ENCODE measurements at places on chromosomes 3 and 15.

- no peak for DNase-seq
These were observed 6.1 kb upstream of the PCSK6 start for GRCh38 chr15:101495334-101496197.

- DNase-seq = no peak
These were observed 32.1 kb upstream of the XCR1 start for GRCh38 chr3:46059432-46059831.

GRCh38 chr3:104673981-104674380, 692.7 kb upstream of the ALCAM start:
- DNase-seq = no peak

- DNase-seq = no peak
These were observed 450.6 kb upstream of the TGFBR2 start for GRCh38 chr3:30155755-30156154.

DNA sequence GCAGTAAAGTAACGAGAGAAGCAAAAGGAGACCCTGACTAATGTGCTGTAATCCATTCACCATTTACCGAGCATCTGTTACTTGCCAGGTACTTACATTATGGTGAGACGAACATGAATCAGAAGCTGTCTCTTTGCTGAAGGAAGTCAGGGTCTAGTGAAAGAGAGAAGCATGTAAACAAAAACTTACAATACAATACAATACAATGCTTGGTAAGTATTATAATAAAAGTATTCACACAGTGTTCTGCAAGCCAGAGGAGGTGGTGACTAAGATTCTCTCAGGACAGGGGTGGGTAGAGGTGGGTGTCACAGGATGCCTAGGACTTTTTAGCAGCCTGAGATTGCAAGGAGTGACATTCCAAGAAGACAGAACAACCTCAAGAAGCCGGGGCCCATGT, 50.2 kb upstream of the MGA start:
- no peak for DNase-seq

DNA sequence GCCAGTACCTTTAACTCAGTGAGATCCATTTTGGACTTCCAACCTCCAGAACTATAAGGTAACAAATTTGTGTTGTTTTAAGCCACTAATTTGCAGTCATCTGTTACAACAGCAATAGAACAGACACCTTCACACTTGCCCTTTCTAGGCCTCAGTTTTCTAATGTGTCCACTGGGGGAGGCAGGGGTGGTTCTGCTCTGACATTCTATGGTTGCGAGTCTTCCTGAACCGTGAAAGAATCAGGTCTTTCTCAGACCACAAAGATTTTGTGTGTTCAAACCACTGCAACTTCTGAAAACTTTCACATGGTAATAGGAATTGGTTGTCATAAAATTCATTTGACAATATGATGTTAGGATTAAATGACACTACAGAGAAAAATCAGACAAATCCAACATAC, 26.8 kb upstream of the CSTA start:
- DNase-seq = no peak

DNA sequence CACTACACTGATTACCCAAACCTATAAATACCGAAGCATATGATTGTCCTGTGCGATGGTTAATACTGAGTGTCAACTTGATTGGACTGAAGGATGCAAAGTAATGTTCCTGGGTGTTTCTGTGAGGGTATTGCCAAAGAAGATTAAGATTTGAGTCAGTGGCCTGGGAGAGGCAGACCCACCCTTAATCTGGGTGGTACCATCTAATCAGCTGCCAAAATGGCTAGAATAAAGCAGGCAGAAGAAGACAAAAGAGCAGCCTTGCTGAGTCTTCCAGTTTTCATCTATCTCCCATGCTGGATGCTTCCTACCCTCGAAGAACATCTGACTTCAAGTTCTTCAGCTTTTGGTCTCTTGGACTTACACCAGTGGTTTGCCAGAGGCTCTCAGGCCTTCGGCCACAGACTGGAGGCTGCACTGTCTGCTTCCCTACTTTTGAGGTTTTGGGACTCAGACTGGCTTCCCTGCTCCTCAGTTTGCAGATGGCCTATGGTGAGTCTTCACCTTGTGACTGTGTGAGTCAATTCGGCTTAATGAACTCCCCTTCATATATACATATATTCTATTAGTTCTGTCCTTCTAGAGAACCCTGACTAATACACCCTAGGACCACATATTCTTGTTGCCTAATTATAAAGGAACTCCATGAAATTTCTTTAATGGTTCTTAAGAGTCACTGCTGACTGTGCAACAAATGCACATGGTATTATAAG, 31.7 kb downstream of the CSNK1G1 start:
- DNase-seq = no peak

GRCh38 chr3:16724487-16724886, 119.3 kb upstream of the DAZL start:
- DNase-seq = no peak

- no peak for DNase-seq
These were observed 125.6 kb downstream of the PLCH1 start for GRCh38 chr3:155619118-155619915.

DNA sequence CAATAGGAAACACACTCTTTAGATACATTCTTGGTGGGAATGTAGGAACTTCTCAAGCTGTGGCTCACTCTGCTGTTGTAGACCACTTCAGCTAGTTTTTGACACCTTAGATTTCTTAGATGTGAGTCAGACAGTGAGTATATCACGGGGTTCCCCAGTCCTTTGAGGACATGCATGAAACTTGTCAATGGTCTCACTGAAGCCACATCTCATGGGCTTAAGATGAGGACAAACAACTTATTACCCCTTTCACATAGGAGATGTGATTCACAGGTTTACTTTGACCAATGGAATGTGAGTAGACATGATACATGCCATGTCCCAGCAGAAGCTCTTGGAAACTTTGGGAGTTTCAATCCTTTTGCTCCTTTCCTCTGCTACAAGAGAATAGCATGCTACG, 325.5 kb downstream of the CHST2 start:
- no peak for DNase-seq

GRCh38 chr15:45863881-45864580, 229.2 kb downstream of the SQOR start:
- DNase-seq = no peak

DNA sequence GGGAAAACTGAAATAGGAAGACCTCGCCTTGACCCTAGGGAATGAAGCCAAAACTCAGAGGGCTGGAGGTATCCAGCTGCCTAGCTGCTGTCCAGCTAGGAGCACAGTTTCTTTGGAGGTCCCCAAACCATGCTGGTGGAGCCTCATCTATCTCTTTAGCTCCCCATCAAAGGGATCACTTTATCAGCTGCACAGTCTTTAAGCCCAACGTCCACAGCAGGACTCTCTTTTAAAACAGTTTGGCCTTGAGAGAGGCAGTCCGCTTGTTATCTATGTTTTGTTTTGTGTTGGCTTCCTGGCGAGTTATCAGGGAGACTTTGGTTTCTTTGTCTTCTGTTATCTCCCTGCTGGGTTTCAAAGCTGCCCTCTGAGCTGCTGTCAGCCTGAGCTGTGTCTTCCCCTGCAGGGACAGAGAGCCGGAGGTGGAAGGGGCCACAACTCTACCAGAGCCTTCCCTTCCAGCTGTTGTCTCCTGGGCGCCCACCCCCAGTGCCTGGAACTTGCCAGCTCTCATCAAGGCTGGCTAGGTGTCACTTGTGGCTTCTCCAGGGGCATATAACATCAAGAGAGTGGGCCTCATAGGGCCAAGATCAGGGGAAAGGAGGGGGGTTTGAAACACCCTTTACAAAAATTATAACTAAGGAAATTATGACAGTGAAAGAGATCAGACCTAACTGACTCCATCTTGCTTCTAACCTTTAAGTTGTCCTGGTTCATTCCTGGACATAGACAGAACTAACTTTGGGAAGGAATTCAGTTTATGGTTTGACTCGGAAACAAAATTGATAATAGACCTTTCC, 61.4 kb upstream of the C15orf39 start:
- no peak for DNase-seq

DNA sequence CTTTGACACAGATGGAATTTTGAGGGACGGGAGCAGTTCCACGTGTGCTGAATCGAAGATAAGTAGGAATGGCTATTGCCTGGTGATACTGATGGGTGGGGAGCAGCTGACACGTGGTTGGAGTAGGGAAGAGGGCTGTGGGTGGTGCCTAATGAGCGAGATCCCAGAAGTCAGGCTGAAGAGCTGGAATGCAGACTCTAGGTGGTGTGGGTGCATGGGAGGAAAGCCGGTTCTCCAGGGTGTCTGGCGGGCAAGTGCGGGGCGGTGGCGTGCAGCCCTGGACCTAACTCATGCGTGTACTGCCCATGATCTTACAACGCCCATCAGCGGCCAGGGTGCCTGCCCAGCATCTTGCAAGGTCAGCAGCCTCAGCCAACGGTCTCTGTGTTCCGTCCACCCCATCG, 63.1 kb downstream of the ARNT2 start:
- no peak for DNase-seq

DNA sequence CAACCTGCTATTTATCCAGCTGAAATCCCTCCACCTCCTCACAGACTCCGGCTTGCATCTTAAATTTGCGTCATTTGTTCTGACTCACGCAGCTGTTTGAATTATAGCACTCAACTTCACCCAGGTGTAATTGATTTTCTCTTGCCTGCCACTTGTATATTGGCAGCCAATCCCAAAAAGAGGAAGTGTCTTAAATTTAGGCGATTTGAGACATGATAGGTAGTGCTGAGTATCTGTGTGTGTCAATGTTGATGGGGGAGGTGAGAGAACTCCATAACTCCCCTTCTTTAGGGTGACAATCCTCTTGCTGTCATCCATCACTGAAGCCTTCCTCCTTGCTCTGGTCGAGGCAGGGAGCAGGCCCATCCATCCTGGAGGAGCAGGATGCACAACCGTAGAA, 77.2 kb upstream of the TPRG1 start:
- DNase-seq = no peak

GRCh38 chr15:48176957-48177356, 1.1 kb downstream of the MYEF2 start:
- DNase-seq = no peak

GRCh38 chr3:157452097-157452496, 15.4 kb downstream of the PTX3 start:
- DNase-seq = no peak

- no peak for DNase-seq
These were observed 65.9 kb upstream of the ACTC1 start for GRCh38 chr15:34861214-34861613.

GRCh38 chr3:128427175-128427857, 39.4 kb downstream of the DNAJB8 start:
- no peak for DNase-seq

All from stimulated activated CD4-positive, alpha-beta T cell treated with anti-CD3 and anti-CD28 coated beads, Interleukin-12 subunit alpha, Interleukin-12 subunit beta, amount 100 ng/mL, for 24 hours (primary cell).